ENCODE measurements at places on chromosomes 4 and X. TPM values are rescaled to one million over a fixed set of nuclear protein-coding genes. Genes with fewer than 3 reads are reported as not detected.

- no peak for DNase-seq
These were observed 11.7 kb downstream of the COQ2 start for GRCh38 chr4:83272900-83273299.

GRCh38 chrX:115031989-115032388, 14.6 kb upstream of the IL13RA2 start:
- DNase-seq: no peak

- DNase-seq: no peak
These were observed 191.9 kb upstream of the MAB21L2 start for GRCh38 chr4:150389896-150390530.

DNA sequence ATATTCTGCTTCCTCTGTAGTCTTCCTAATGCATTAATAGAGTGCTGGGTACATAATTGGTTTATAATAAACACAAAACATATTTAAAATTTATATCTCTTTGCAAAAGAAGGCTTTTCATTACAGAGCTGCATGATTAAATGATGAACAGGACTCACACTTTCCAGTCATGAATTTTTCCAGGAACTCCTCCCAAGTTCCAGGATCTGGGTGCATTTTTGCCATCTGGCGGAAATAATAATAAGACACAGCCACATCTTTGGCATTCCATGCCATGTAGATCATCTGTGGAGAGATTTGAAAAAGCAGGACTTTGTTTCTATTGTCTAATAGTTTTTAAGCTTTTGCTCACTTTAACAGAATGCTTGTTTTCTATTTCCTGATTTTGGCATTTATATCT, 40.2 kb upstream of the SULT1B1 start:
- no peak for DNase-seq

- DNase-seq: no peak
These were observed 49.5 kb upstream of the GABRQ start for GRCh38 chrX:152588206-152588605.

GRCh38 chrX:148552775-148553174, 52.4 kb downstream of the AFF2 start:
- no peak for DNase-seq

GRCh38 chrX:81286608-81287007, 84.7 kb downstream of the SH3BGRL start:
- DNase-seq: no peak

FGFBP1 gene
- total RNA-seq: not detected

SLC34A2 gene
- total RNA-seq: 2.5 TPM

FRAS1 gene
- total RNA-seq: 12.4 TPM
